Fibroblast of skin of right biceps (primary cell): ENCODE measurements at places on chromosomes 2 and 18.

GRCh38 chr2:176569574-176569973, 300.3 kb downstream of the MTX2 start:
- no peak for DNase-seq

- no peak for DNase-seq
These were observed 139.6 kb upstream of the RGPD4 start for GRCh38 chr2:107687073-107687472.

DNA sequence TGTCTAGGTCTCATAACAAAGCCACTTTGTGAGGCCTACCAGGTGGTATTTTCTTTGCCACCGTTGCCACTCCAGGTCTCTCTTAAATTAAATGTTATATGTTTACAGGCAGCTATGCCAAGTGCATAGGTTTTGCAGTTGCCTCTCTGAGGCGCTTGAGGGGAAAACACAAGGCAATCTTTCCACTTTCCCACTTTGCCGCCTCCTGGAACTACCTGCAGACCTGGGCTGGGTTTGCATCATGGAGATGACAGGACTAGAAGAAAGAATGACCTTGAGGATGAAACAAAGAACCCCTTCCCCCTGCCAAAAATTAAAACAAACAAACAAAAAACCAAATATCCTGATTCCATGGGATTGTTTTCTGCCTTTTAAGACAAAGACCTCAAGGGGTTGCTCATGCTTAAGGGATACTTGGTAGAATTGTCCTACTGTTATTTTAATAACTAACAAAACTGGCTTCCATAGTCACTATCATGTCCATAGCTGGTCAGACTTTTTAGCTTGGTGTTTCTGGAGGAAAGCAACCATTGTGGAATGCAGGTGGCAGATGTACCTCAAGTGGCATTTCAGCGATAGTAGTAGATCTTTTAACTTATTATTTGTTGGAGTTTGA, 159.9 kb downstream of the PRPF40A start:
- no peak for DNase-seq

DNA sequence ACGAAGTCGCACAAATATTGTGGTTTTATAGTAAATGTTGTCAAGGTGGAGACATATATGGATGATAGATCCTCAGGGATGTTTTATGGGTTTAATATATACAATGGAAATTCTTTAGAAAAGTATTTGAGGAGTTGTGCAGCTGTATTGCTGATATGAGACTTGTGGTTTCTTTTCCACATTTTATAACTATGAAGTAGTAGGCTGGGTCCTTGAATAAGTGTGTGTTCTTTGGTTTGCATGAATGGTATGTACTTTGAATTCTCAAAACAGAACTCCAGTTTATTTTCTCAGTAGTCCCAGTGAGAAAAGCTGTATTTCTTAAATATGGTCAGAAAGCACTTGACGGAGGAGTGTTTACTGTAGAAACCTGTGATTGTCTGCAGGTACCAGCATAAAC, 42.4 kb downstream of the PLCL1 start:
- peak; percentile 70 for DNase-seq

GRCh38 chr2:241816431-241817121, 7.6 kb downstream of the NEU4 start:
- no peak for DNase-seq

- DNase-seq: no peak
These were observed 170.7 kb upstream of the ERBB4 start for GRCh38 chr2:212709280-212709679.

DNA sequence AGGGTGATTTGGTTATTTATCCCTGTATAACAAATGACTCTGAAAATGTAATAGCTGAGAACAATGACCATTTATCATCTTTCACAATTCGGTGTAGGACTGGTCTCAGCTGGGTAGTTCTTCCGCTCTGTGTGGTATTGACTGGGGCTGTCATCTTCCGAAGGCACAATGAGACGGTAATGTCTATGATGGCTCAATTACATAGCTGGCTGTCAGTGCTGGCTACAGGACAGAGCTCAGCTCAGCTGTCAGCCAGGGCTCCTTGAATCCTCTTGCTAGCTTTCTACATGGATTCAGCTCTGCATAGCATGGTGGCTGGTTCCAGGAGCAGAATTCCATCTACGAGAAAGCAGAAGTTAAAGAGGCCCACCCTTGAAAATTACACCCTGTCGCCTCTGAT, 483.8 kb downstream of the TDRD15 start:
- no peak for DNase-seq

DNA sequence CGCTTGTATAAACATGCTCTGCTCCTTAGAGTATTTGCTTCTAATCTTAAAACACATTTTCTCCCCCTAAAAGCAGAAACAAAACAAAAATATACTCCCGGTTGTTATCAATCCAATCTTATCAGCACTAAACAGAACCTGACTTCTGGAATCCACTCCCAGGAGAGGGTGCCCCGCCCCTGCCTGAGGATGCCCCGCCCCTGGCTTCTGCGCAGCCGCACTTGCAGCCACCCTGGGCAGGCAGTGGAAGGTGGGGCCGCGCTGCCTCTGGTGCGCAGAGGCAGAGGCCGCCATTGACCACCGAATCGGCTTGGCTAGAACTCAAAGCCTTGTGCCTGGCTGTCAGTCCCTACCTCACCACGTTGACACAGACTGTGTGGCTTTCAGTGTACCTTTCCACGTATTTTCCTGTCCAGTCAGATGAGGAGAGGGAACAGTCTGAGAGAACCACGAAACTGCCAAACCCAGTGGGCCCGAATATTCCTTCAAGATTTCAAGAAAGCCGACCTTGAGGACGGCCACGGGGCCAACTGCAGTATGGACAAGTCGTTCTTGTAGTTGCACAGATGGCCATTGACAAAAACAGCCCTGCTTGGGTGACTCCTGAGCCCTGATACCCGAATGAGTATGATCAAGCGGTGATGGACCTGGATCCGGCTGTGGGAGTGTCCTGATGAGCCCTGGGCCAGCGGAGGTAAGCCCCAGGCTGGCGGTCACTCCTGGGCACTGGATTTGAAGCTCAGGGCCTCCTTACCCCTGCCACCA, 46.2 kb upstream of the ARHGAP28 start:
- DNase-seq: no peak

DNA sequence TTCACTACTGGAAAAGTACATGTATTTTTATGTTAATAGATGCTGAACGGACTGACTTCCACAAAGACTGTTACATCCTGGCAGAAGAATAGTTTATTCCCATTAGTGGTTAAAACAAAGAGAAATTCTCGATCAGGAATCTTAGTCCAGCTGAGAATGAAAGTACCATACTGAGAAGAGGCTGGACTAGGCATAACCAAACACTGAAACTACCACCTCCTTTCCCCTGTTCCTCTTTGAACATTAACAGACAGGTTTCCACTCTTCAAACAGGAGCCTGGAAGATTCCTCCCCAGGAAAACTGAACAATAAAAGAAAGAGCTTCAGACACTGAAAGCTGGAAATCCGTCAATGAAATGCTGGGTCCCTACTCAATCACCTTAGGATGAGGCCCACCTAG, 25.8 kb downstream of the LDAH start:
- DNase-seq: no peak

GRCh38 chr2:239600650-239601049, 199.8 kb upstream of the HDAC4 start:
- DNase-seq: no peak

GRCh38 chr2:167653131-167653530, 594.3 kb downstream of the STK39 start:
- no peak for DNase-seq

DNA sequence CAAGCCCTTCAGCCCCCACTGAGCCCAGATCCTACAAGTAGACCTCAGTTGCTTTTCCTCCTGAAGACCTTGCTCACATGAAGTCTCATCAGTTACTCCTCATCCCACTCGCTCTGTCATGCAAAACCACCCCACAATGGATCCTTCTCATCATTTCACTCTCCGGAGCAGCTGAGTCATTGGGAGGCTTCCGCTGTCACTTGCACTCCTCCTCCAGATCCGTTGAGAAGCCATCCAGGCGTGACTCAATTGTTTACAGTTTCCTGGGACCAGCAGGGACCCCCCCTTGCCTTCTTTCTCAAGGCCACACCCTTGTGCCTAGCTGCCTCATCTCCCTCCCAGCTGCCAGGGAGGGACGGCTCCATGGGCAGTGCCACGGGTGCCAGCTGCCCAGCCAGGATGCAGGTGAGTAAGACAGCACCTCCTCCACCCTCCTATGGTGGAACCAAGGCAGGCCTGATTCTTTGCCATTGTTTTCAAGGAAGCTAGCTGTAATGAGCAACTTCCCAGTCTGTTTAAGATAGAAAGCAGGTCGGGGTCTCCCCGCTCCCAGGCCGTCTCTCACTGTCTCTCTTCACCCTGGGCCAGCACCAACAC, 16.3 kb downstream of the GPR55 start:
- peak; percentile 77 for DNase-seq

- DNase-seq: no peak
These were observed 69.8 kb downstream of the MCFD2 start for GRCh38 chr2:46845542-46846486.

DNA sequence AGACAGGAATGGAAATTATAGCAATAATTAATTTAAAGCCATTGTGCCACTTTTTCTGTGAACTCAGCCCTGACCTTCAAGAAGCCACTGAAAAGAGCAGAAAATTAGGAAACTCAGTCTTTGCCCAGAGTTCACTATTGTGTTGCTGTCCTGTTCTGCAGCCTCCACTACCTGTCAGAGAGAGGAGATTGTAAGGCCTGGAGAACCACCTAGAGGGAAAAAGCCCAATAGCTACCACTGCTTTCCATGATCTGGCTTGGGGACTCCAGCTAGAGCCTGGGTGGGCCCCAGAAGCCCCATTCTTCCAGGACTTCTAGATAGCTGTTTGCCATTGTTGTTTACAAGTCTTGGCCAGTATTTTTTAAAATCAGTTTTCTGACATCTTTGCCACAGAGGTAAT, 176.1 kb upstream of the KLF7 start:
- DNase-seq: no peak

DNA sequence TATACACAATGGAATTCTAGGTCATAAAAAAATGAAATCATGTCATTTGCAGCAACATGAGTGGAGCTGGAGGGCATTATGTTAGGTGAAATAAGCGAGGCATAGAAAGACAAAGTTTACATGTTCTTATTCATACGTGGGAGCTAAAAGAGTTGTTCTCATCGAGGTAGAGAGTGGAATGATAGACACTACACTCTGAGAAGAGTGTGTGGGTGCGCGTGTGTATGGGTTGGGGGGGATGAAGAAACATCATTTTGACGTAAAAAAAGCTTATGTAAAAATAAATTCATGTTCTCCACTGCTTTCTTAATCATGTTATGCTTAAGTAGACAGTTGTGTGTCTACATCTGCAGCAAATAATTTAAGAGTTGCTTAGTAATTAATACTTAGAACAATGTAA, 123.6 kb downstream of the ZNF804A start:
- no peak for DNase-seq

GRCh38 chr2:14316594-14316993, 315.9 kb upstream of the LRATD1 start:
- no peak for DNase-seq

- peak; percentile 3 for DNase-seq
These were observed 117.4 kb upstream of the ACKR3 start for GRCh38 chr2:236452238-236452637.

GRCh38 chr18:79393635-79394533, 1.8 kb upstream of the NFATC1 start:
- DNase-seq: peak; percentile 89

GRCh38 chr18:13572148-13572547, 154.2 kb downstream of the FAM210A start:
- DNase-seq: no peak

DNA sequence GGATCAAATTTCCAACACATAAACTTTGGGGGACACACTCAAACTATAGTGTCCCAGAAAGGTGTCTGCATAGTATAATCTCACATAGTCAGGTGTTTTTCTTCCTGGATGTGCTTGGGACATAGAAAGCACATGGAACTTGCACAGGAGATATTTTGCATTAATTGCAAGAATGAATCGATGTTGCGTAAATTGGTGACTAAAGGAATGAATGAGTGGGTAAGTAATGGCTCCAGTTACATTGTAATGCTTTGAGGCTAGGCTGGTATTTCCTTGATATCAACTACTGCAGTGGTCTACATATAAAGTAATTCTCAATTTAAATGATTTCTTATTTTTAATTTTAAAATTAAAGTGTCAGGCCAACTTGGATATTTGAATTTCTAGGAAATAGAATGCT, 53.4 kb downstream of the SH3RF3 start:
- DNase-seq: peak; percentile 29

GRCh38 chr2:175627405-175627804, 374.7 kb downstream of the LNPK start:
- DNase-seq: peak; percentile 57

GRCh38 chr2:144516411-144516980, 3.4 kb downstream of the ZEB2 start:
- peak; percentile 63 for DNase-seq

GRCh38 chr2:23525137-23525765, 140.3 kb downstream of the KLHL29 start:
- no peak for DNase-seq

DNA sequence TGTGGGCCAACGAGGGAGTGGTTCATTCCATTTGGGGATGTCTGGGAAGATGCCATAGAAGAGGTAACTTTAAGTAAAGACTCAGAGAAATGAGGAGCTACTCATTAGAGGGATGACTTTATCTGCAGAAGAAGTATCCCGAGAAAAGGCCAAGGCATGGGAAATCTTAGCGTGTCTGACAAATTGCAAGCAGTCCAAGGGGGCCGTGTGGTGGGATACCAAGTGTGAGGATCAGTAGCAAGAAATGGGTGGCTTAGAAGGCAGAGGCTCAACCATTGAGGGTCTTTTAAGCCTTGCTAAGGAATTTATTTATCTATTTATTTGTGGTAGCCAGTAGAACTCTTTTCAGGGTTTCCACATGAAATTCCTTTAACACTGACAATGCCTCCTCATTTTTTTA, 436.4 kb downstream of the RNF144A start:
- DNase-seq: no peak

DNA sequence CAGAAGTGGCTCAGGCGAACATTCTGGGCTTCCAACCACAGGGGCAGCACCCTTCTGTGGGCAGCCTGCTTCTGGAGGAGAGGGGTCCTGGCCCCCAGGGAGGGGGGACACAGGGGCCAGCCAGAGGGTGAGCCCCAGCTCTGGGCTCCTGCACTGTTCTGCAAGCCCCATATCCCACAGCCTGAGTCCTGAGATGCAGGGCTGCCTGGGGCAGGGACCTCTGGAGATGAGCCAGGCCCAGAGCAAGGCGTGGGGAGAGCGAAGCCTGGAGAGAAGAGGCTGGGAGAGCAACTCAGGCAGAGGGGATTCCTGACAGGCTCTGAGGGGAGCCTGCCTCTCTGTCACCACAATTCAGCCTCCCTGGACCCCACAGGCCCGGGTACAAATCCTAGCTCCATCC, 13.5 kb upstream of the PRSS56 start:
- no peak for DNase-seq

DNA sequence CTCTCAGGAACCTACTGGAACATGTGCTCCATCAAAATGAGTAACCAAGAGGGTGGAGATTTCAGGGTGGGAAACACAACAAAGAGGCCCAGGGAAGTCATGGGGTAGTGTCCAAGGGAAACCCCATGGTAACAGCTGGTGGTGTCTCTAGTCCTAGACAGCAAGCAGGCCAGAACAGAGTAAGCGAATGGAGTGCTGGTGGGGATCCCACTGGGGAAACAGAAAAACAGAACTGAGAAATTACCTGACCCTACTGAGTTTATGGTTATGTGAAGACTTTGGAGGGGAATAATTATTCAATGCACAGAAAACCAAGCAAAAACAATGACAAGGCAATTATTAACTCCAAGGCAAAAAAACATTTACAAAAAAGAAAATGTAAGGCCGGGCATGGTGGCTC, 16.9 kb downstream of the ERCC3 start:
- DNase-seq: no peak
